ENCODE measurements at places on chromosomes 13 and 19.

DNA sequence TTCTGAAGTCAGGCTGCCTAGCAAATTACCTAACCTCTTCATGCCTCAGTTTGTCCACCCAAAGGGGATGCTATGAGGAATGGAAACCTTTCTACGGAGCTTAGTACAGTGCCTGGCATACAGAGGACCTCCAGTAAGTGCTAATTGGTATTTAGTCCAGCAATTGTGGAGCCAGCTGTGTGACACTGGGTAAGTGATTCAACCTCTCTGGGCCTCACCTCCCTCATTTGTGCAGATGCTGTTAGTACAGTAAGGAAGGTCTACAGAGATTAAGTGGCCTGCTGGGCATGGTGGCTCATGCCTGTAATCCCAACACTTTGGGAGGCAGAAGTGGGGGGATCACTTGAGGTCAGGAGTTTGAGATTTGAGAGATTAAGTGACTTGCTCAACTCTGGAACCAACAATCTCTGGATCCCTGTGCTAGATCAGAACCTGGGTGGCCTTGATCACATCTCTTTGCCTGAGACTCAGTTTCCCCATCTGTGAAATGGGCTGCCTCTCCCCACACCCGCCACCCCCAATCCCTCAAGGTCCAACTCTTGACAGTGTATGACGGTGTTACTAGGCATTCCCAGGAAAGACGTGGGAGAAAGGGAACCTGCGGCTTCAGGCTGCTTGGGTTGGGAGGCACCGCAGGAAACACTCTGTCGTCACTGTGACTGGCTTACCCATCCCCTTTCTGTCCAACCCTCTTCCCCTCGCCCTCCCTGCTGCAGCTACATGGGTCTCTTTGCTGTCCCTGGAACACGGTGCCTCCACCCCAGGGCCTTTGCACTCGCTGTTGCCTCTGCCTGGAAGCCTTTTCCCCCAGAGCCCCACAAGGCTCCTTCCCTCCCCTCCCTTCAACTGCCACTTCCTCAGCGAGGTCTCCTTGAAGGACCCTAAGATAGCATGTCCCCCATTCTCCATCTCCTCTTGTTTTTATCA is 18.3 kb downstream of the PRKD2 start:
- DNase-seq: no peak

- no peak for DNase-seq
Observed at GRCh38 chr19:45913874-45914830, at the start of gene NANOS2. NANOS2 (minus strand) TSS chr19:45914778; CDS start chr19:45914693, 85 bp downstream.

DNA sequence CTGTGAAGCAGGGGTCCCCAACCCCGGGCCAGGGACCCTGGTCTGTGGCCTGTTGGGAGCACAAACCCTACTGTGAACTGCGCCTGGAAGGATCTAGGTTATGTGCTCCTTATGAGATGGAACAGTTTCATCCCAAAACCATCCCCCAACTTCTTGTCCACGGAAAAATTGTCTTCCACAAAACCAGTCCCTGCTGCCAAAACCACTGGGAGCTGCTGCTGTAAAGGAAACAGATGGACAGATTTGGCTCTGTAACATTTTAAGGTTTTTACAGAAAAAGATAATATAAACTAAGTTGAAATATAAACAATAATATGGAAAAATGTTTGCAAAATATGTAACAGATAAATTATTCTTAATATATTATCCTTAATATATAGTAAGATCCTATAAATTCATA is 73.7 kb downstream of the COG6 start:
- DNase-seq: no peak

DNA sequence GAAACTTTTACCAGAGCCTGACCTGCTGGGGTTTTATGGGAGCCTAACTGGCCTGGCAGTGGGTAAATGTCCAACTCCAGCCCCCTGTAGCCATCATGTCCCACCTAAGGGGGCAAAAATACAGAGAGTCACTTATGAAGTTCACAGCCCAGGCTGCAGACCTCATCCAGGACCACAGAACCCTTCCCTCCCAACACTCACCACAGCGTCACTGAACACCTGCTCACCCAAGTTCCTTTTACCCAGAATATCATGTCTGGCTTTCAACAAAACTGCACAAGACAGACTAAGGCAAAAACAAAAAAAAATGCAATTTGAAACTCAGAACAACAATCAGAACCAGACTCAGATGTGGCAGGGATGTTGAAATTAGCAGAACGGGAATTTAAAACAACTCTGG is 6.4 kb downstream of the CEACAM3 start:
- DNase-seq: no peak

DNA sequence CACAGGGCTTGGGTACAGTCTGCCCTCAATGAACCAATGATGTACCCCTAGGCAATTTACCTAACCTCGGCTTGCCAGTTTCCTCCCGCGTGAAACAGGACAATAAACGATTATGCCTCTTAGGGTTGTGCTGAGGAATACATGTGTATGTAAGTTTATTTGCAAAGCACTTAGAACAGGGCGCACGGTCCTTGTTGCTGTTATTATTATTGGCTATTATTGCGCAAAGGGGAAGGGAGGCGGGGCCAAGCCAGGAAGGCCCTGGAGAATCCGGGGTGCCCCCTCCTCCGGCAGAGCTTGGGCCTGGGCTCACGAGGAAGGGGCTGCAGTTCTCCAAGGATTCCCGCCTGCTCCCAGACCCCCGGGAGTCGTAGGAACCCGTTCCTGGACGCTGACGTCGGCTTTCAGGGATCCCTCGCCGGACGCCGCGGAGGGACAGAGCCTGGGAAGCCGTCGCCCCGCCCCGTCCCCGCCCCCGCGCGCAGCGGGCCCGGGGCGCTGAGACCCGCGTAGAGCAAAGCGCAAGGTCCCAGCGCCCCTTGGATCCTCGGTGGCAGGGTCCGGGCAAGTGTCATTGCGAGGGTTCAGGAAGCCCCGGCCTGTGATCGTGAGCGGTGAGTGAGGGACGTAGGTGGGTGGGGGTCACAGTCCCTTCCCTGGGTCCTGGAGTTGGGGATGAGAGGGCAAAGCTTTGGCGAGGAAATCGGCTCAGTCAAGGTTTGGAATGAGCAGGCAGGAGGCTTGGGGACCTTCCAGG is at the start of gene TMEM91:
Gene TMEM91, plus strand, starts transcription at position 293 of the 757 bp plus-strand sequence. CDS start 1,777 bp downstream, outside the sequence.
- no peak for DNase-seq

GRCh38 chr13:95245071-95245470 is 56.2 kb downstream of the ABCC4 start:
- no peak for DNase-seq

DNA sequence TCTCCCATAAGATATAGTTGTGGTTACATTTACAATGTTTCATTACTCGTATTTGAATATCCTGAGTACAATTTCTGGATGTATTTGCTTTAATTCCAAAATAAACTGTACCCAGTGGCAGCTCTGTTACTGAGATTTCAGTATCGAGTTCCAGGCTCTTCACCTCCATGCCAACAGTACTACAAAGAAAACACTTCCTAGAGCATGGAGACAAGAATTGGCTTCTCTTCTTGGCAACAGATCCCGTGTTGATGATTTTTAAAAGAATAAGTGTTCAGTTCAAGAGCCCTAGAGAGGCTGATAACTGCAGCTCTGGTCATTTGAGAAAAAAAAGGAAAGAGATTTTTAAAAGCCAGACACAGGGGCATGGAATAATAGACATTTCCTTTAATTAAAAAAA is 302.8 kb downstream of the EFNB2 start:
- no peak for DNase-seq

DNA sequence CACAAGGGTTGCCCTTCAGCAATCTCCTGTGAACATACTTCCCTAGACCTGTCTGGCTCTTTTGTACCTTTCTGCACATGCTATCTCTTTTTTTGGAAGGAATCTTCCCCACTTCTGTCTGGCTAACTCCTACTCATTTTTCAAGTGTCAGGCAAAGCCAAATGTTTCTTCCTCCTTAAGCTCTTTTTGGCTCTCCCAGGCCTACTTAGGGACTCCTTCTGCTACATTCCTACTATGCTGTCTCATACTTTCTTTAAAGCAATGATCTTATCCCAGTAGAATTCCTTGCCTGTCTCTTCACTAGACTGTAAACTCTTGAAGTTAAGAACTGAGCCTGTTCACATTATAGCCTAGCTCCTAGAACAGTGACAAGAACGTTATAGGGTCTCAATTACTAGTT is 114.9 kb upstream of the WASF3 start:
- no peak for DNase-seq

DNA sequence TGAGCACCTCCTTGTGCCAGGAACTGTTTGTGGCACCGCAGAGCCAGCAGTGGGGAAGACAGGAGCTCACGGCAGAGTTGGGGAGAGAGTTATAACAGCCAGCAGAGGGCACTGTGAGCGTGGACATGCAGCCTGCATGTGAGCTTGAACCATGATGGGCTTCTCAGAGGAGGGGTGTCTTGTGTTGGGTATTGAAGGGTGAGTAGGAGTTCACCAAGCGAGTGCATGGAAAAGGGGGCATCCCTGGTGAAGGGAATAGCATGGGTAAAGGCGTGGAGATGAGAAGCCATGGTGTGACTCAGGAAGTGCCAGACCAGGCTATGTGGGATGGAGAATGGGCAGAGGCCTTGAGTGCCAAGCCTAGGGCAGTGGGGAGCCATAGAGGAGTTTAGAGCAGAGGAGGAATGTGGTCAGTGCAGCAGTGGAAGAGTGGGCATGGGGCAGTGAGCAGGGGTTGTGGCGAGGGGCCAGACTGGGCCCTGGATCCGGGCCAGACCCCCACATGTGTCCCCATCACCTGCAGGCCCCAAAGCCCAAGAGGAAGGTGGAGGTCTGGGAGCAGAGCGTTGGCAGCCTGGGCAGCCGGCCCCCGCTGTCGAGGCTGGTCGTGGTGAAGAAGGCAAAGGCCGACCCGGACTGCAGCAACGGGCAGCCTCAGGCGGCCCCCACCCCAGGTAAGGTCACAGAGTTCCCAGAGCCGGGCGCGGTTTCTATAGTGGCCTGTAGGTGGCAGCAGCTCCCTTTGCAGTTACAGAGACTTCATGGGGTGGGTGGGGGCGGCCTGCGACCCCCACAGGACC is 11.8 kb upstream of the SHD start:
- DNase-seq: no peak

DNA sequence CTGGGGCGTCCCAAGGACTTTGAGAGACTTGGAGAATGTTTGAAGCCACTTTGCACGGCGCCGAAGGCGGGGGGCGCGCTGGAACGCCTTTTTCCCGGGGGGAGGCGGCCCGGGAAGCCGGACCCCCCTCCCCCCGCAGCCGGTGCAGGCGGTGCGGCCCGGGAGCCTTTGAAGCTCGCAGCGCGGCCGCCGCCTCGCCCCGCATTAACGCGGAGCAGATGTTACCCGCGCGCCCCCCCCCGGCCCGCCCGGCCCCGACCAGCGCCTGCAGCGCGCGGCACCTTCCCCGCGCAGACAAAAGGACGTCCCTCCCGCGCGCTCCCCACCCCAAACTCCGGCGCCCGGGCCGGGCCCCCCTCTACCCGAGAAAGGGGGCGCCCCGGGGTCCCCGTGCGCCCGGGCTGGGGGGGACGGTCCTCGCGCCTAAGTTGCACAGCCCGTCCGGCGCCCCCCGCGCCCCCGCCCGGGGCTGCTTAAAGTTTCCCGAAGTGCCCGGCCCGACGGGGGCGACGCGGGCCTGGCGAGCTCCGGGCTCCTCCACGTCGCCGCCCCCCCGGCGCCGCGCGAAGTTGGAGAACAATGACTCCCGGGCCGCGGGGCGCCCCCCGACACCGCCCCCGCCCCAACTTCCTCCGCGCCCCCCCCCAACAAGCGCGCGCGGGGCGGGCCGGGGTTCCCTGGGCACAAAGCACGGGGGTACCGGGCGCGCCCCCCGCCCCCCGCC is 685 bp downstream of the TCF3 start:
- no peak for DNase-seq

GRCh38 chr13:22061806-22062391 is 391.0 kb downstream of the FGF9 start:
- no peak for DNase-seq

GRCh38 chr19:19661675-19662251 is 1.7 kb downstream of the ATP13A1 start:
- DNase-seq: no peak

DNA sequence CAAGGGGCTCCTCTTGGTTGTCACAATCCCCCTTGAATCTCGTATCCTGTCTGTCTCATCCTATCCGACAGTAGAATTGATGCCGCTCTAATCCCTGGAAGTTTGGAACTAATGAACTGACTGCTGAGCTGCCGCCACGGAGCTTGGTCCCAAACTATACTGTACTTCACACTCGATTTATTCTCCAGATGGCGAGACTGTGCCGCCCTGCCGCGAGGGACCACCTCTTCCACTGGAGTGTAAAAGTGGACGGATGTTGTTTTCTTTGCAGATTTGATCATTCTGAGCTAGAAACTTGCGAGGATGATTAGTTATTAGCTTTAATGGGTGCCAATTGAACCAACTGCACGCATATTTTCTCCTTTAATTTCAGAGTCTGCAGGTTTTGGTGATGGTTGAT is 117.2 kb downstream of the ZIC5 start:
- no peak for DNase-seq

GRCh38 chr19:48364598-48365348 is 606 bp downstream of the SYNGR4 start:
- no peak for DNase-seq

DNA sequence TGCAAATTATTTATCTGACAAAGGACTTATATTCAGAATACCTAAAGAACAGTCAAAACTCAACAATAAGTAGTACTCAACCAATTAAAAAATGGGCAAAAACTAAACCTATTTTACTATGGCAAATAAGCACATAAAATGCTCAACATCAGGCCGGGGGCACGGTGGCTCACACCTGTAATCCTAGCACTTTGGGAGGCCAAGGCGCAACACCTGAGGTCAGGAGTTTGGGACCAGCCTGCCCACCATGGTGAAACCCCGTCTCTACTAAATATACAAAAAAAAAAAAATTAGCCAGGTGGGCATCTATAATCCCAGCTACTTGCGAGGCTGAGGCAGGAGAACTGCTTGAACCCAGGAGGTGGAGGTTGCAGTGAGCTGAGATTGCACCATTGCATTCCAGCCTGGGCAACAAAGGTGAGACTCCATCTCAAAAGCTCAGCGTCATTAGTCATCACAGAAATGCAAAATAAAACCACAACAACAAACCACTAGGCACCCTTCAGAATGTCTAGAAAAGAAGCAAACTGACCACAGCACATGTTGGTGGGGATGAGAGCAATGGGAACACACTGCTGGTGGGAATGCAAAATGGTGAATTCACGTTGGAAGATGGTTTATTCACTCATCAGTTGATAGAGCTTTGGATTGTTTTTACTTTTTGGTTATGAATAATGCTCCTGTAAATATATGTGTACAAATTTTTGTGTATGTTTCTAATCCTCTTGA is 180.6 kb upstream of the SOX1 start:
- no peak for DNase-seq

Data from coronary artery (tissue), 2 donors.